CD4-positive, alpha-beta T cell treated with Interleukin-1 beta for 1 hour (primary cell): ENCODE measurements at places on chromosomes 6 and 20.

GRCh38 chr6:51152594-51152993 is 333.9 kb downstream of the TFAP2B start:
- no peak for DNase-seq

- DNase-seq: no peak
These were observed 30.2 kb downstream of the DOP1A start for GRCh38 chr6:83097675-83098074.

GRCh38 chr6:132096245-132096644 is 145.1 kb upstream of the CCN2 start:
- DNase-seq: no peak

GRCh38 chr6:129684903-129685661 is 24.9 kb downstream of the ARHGAP18 start:
- DNase-seq: no peak

DNA sequence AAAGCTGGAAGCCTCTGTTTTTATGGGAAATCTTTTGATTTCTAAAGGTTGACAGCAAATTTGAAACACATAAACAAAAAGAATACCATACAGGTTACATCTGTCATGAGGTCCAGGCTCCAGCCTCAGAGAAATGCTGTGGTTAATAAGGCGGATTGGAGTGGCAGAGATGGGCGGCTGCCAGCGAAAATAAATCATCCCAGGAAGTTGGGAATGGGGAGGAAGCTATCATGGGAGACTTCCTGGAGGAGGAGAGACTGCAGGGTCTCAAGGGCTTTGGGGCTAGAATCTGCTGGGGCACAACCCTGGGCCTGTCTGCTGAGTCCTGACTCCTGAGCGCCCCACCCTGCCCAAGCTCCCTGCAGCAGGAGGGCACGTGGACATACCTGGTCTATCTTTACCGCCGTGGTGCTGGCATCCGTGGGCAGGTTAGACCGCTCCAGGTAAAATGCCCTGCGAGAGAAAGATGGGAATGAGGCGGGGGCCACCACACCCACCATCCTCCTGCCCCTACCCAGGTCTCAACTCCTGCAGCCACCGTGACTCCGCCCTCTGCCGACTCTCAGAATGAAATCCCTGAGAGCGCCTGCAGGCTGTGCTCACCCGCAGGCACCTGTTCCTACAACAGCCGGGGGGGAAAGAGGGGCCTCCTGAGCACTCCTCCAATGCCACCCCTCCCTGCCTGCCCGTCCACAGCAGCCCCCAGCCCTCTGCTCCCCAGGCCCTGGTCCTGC is 197.3 kb downstream of the PREX1 start:
- no peak for DNase-seq

- DNase-seq: no peak
These were observed 49.5 kb downstream of the DOK5 start for GRCh38 chr20:54524849-54525248.

DNA sequence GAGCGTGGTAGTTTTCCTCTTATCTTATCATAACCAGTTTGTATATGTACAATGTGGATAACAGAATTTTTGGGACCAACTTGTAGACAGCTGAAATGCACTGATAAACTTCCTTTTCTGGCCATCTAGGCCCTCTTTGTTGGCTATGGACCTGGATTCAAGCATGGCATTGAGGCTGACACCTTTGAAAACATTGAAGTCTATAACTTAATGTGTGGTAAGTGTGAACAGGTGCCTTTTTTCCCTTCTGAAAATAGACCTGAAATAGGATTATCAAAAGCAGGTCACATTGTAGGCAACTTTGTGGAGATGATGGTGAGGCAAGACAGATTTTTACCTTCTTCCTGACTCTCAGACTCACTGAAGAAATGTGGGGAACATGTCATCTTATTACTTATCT is 67.8 kb downstream of the ENPP1 start:
- no peak for DNase-seq

GRCh38 chr20:40953416-40953815 is 75.2 kb upstream of the TOP1 start:
- no peak for DNase-seq

- DNase-seq: no peak
These were observed 307.1 kb upstream of the RSPO3 start for GRCh38 chr6:126811321-126811720.

DNA sequence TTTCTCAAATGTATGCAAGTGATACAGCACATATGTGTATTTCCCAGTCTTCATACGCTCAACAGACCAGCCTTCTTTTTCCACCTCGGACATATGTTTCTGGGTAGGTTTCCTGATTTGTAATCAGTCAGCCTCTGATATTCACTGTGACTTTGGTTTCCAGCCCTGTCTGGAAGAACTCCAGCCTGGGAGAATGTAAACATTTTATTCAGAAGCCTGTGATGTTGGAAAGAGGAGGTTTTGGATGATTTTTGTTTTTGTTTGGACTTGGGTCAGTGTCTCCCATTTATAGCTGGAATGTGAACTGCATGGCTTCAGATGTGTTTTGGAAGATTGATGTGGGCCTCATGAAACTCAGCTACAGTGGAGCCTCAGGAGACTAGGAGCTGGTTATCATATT is 172.2 kb upstream of the CENPW start:
- DNase-seq: no peak

GRCh38 chr6:130587778-130588520 is 222.1 kb downstream of the TMEM200A start:
- no peak for DNase-seq

- no peak for DNase-seq
These were observed 12.4 kb upstream of the DEK start for GRCh38 chr6:18276610-18277236.

DNA sequence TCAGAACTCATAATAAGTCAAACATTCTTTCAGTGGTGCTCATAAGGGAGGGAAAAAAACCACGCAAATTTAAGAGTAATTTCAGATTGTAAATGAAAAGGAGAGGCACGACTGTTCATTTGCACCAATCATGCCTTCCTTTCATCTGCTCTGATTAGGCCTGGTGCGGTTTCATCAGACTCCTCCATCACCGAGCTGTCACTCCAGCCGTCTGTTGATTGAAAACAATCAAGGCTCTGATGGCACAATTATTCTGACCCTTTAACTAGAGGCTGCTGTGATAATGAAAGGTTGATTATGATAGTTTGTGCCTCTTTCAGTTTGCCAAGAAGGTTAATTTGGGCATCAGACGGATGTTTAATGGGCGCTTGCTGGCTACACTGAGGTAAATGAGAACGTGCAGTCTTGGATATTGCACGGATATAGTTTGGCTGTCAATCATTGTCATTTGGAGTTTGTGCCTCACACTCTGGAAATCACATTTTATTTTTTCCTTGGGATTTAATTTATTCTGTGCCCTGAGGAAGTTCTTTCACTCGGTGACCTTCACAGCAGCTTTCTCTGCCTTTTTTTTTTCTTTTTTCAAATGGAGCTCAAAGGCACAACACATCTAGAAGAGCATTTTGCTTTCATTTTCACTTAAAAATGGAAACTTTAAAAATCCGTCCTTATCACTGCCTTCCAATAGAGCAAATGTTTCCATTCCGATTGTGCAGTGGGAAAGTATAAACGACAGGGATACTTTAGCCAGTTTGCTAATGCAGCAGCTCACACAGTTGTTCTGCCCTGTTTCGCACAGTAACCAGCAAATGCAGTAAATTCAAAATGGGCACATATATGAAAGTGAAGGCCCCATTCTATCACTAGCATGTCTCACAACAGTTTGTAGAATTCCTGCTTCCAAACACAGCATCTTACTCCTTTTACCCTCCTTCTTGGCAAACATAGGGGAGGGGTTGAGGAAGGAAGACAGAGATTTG is 172.8 kb downstream of the KLHL32 start:
- DNase-seq: no peak
